ENCODE measurements at places on chromosomes 4 and X.

GRCh38 chr4:135144498-135144897 lies 942.9 kb upstream of the PABPC4L start:
- no peak for DNase-seq

GRCh38 chrX:38435130-38435529 lies 82.7 kb downstream of the OTC start:
- DNase-seq: no peak

DNA sequence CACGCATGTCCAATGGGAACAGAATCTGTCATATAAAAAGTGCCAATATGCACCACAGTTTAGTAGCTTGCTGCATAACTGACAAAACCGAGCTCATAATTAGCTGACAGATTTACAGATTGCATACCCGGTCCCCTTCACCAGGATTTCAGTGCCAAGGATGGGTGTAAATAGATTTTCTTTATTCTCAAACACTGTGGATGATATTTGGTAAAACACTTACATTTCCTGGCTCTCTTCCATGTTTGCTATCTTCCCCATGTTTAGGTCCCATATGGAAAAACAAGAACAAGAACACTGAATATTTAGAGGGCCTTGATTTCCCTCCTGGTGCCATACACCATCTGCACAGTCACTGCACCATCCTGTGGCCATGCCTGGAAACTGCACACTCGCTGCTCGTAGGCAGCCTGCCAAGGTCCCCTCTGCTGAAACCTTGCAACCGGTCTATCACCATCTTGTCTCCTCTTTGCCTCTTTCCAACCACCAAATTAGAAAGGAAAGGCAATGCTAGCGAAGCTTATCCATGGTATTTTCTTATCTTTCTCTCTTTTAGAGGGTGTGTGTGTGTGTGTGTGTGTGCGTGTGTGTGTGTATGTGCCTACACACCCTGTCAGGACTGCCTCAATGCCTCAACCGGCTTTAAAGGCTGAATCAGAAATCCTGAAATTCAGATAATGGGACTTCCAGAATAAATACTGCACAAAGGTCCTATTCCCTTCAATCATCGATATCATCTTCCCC lies 124.2 kb upstream of the MBNL3 start:
- DNase-seq: peak; percentile 7

DNA sequence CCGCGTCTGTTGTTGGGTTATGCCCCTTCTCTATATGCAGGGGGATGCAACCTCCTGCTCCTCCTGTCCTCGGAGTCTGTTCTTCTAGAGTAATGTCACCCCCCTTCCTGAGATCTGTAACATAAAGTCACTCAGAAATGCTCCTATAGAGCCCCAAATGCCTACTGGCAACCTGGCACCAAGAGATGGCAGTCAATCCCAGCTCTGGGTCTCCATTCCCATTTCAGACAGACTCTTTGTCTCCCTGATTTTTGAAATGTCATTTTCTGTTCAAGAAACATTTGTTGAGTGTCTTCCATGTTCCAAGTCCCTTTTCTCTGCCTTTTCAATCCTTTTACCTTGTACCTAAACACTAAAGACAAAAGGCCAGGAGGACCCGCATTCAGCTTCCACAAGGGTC lies 9.6 kb upstream of the PRDM8 start:
- DNase-seq: no peak

DNA sequence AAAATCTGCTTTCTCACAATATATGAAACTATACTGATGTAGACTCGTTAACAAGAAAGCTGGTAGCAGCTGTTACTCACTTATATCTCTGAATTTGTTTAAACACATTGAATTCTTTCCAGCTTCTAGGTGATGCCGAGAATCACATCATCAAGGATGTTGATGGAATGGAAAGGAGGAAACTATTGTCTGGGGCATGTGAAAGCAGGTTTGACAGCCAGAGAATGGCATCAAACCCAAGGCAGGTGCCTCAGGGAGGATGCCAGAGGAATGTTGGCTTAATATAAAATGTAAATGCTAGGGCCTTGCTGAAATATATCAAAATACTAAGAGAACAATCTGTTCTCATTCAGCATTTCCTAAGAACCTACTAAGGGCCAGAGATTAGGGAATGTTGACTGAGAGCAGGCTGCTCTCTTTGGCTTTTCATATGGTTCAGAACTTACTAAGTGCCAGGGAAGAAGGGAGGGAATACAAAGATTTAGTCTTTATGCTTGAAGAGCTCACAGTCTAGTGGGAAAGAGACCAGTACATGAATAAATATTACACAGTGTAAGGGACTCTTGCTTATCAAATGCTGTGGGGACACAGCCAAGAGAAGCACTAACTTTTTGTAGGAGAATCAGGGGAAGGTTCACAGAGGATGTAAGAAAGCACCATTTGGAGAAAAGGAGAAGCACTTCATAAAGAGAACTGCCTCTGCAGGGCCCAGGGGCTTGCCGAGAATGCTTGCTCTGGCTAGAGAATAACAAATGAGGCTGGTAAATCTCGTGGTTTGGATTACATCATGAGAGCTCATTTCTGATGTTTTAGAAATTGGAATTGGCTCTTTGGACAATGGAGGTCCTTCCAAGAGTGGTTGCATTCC lies 14.7 kb downstream of the SLIT2 start:
- no peak for DNase-seq

DNA sequence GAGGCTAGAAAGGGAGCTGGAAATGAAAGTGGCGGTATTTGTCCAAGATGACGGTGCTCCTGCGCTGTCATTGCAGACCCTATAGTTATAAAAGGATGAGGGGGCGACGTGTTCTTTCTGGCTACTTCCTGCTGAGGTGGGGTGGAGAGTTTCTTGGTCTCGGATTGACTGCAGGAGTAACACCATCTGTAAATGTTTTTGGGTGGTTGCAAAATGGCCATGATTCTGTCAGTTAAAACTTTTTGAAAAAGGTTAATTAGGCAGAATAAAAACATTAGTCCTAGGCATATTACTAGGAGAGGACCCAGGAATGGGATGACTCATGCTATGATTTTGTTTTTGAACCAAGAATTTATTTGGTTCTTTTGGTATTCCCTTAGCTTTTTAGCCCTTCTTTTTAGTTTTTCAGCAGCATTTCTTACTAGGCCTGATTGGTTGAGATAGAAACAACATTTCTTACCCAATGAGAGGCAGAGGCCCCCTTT lies 53.1 kb downstream of the USP11 start:
- no peak for DNase-seq

DNA sequence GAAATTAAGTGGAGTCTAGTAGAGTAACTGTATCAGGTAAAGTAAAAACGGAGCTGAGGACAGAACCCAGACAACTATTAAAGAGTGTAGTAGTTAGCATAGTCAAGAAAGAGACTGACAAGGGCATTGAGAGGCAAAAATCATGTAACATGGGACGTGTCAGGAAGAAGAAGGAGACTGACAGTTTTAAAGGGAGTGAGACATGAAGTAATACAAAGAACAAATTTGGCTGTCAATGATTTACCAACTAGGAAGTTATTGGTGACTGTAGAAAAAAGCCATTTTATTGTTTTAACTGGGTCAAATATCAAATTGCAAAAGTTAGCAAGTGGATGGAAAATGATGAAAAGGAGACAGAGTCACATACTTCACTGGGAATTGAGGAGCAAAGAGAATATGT lies 422.3 kb downstream of the MAPK10 start:
- DNase-seq: no peak

- DNase-seq: no peak
Observed at GRCh38 chrX:146451136-146451535, 358.4 kb upstream of the CXorf51B start.

GRCh38 chrX:2690856-2691542 lies at the start of gene CD99:
CD99 (plus strand) TSS chrX:2691295; CDS start chrX:2691361, 66 bp downstream.
- peak; percentile 87 for DNase-seq

DNA sequence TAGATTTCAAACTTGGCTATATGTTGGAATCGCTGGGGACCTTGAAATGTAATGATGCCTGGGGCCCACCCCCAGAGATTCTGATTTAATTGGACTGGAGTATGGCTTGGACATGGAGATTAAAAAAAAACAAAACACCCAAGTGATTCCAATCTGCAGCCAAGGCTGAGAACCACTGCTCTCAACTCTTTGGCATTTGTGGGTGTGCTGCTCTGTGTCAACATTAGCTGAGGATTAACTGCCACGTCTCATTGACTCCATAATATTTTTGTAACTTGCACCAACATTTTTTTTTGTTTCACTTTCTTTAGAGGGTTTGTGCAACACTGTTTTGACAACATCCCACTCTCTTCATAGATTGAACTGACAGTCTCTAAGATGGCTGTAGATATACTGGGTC lies 41.1 kb upstream of the PDK3 start:
- no peak for DNase-seq

All from stimulated activated CD8-positive, alpha-beta memory T cell treated with anti-CD3 and anti-CD28 coated beads, Interleukin-12 subunit alpha, Interleukin-12 subunit beta, amount 100 ng/mL, for 1 hour (primary cell).